Right lobe of liver (tissue), 6 donors: ENCODE measurements at places on chromosomes 11 and 22. TPM values are rescaled to one million over a fixed set of nuclear protein-coding genes. Genes with fewer than 3 reads are reported as not detected.

LAYN gene
- 0.79 TPM for total RNA-seq

OR52A1 gene
- total RNA-seq = not detected

KDELR3 gene
- total RNA-seq = 16.1 TPM

- no peak overlapping the region for H3K4me3 ChIP-seq
- no peaks in the 10 kb centered on the region for H3K4me1 ChIP-seq
- DNase-seq = no peak
- H3K36me3 ChIP-seq = no peaks in the 10 kb centered on the region
Measured at GRCh38 chr11:117819096-117820040, 5.2 kb downstream of the FXYD2 start.

DNA sequence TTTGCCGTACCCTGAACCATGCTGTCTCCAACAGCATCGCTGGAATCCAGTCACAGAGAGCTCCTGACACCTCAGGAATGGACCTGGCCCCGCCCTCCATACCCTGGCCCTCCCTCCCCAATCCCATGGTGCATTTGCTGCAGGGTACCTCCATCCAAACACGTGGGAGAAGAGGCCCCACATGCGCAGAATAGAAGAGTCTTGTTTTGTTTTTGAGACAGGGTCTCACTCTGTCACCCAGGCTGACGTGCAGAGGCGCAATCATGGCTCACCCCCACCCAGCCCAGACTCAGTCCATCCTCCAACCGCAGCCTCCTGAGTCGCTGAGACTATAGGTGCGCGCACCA, 2.3 kb upstream of the PNPLA2 start:
- DNase-seq = no peak
- no peaks in the 10 kb centered on the region for H3K27me3 ChIP-seq
- no peaks in the 10 kb centered on the region for H3K36me3 ChIP-seq
- H3K4me3 ChIP-seq = no peak overlapping the region
- H3K4me1 ChIP-seq = peaks cover 7% of the 10 kb centered on the region

GRCh38 chr22:23404689-23405365, 175.3 kb downstream of the IGLL1 start:
- H3K27me3 ChIP-seq = no peaks in the 10 kb centered on the region
- no peaks in the 10 kb centered on the region for H3K4me1 ChIP-seq
- DNase-seq = no peak
- H3K4me3 ChIP-seq = no peak overlapping the region

GRCh38 chr11:4491878-4492606, 9.6 kb downstream of the OR52K1 start:
- DNase-seq = no peak
- H3K27me3 ChIP-seq = no peaks in the 10 kb centered on the region
- no peaks in the 10 kb centered on the region for H3K4me1 ChIP-seq
- no peak overlapping the region for H3K27ac ChIP-seq

GRCh38 chr11:95065336-95065735, 1.4 kb upstream of the SRSF8 start:
- no peak for DNase-seq
- H3K27me3 ChIP-seq = no peaks in the 10 kb centered on the region
- H3K4me3 ChIP-seq = no peak overlapping the region
- no peak overlapping the region for H3K27ac ChIP-seq

GRCh38 chr11:27720277-27720830, 20.1 kb upstream of the BDNF start:
- no peaks in the 10 kb centered on the region for H3K4me1 ChIP-seq
- no peak for DNase-seq
- no peak overlapping the region for H3K4me3 ChIP-seq
